ENCODE measurements at places on chromosomes 7 and 10.

DNA sequence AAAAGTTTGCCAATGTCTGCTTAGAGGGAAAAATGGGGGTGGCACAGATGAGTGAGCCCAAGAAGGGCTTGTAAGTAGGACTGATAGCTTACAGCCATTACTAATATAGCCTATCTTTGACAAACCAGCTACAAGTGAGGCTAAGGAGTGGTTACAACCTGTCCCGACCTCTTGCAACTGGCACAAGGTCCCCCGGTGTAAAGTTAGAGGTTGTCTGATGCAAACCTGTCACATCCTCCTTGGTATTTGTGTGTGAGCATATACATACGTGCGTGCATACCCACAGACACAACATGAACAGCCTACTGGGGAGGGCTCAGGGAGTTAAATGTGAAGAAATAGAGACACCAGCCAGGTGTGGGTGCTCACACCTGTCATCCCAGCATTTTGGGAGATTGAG, 14.6 kb downstream of the ADAP1 start:
- no peak for DNase-seq
- no peak overlapping the region for H3K4me3 ChIP-seq

GRCh38 chr7:28382144-28382543, 30.2 kb upstream of the CREB5 start:
- H3K4me3 ChIP-seq = no peak overlapping the region
- no peaks in the 10 kb centered on the region for H3K36me3 ChIP-seq
- no peak for DNase-seq
- H3K4me1 ChIP-seq = no peaks in the 10 kb centered on the region

GRCh38 chr10:60105295-60105695, 198.9 kb upstream of the CCDC6 start:
- H3K27me3 ChIP-seq = no peaks in the 10 kb centered on the region
- DNase-seq = no peak
- peaks cover 3% of the 10 kb centered on the region for H3K36me3 ChIP-seq
- no peak overlapping the region for H3K4me3 ChIP-seq

GRCh38 chr7:90262438-90262837, 17.5 kb downstream of the CFAP69 start:
- no peak overlapping the region for H3K27ac ChIP-seq
- no peaks in the 10 kb centered on the region for H3K4me1 ChIP-seq
- no peaks in the 10 kb centered on the region for H3K36me3 ChIP-seq
- DNase-seq = peak; percentile 20
- H3K27me3 ChIP-seq = peaks cover 2% of the 10 kb centered on the region
- H3K4me3 ChIP-seq = no peak overlapping the region

DNA sequence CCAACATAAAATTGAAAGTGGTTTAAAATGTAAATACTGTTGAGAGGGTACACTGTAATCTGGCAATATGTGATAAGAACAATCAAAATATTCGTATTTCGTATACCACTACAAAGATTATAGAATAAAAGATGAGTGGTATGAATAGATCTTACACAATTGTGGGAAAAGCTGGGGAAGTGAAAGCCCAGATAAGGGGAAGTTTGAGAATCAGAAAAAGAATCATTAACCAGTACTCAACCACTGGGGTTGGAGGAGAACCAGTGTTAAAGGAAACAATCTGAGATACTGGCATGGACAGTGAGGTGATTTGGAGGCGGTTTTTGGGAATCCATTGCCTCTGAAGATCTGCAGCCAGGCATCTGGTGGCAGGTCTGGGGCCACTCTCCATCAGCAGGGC, 59.7 kb upstream of the CDK14 start:
- H3K27ac ChIP-seq = no peak overlapping the region
- H3K36me3 ChIP-seq = no peaks in the 10 kb centered on the region
- no peaks in the 10 kb centered on the region for H3K4me1 ChIP-seq
- no peaks in the 10 kb centered on the region for H3K27me3 ChIP-seq
- DNase-seq = no peak
- H3K4me3 ChIP-seq = no peak overlapping the region
